Stimulated activated CD4-positive, alpha-beta T cell treated with anti-CD3 and anti-CD28 coated beads, Interleukin-1b, Interleukin-23, amount 100 ng/mL, for 1 hour (primary cell): ENCODE measurements at places on chromosomes 3 and 15.

DNA sequence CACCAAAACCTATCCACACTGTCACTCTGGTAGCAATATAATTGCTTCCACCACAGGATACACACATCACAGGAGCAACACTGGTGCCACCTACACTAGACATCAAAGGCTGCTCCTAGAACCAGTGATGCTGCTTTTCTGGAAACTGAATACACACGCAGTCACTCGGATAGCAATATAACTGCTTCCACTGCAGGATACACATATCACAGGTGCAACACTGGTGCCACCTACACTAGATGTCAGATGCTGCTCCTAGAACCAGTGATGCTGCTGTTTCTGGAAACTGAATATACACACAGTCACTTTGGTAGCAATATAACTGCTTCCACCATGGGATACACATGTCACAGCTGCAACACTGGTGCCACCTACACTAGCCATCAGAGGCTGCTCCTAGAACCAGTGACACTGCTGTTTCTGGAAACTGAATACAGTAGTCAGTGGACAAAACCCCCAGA, 6.9 kb upstream of the TNFSF10 start:
- no peak for DNase-seq

GRCh38 chr15:74312445-74313007, 54.9 kb downstream of the CYP11A1 start:
- DNase-seq = no peak

DNA sequence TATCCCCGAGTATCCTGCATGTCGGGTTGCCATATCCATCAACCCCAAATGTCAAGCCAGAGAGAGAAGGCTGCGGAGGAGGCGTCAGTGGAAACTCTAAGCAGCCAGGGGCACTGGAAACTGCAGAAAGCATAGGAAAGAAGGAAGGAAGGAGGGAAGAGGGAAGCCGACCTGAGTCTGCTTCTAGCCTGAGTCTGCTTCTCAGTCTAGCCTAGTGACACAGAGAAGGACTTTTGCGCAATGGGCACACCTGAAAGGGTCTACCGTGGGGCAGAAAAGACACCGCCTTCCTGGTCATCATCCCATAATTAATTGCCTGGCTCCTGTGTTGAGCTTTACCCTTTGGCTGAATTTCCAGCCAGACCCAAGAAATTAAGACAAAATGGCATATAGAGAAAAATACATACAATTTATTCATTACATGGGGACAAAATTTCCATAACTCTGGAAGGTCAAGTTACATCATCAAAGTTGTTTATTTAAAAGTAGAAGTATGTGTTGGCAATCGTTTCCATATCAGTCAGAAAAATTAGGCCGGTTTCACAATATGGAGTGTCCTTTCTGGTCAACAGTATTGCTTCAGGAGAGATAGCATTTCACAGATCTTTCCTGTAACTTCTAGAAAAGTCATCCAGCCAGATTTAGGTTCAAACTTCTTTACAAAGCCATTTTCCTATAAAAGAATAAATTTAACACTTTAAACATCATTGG, 10.3 kb downstream of the BCL2A1 start:
- no peak for DNase-seq

DNA sequence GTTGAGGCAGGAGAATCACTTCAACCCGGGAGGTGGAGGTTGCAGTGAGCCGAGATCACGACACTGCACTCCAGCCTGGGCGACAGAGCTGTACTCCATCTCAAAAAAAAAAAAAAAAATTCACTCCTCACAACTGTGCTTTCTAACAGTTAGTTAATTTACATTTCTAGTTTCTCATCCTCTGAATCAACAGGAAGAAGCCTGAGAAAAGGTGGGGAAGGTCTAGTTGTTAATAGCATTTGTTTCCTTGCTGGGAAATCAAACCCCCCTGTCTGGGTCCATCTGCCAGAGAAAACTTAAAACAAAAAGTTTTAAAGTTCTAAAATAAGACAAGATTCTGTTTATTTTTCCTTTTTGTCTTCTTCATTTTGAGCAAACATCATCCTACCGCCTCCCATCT, 62.3 kb downstream of the TMEM39A start:
- no peak for DNase-seq

DNA sequence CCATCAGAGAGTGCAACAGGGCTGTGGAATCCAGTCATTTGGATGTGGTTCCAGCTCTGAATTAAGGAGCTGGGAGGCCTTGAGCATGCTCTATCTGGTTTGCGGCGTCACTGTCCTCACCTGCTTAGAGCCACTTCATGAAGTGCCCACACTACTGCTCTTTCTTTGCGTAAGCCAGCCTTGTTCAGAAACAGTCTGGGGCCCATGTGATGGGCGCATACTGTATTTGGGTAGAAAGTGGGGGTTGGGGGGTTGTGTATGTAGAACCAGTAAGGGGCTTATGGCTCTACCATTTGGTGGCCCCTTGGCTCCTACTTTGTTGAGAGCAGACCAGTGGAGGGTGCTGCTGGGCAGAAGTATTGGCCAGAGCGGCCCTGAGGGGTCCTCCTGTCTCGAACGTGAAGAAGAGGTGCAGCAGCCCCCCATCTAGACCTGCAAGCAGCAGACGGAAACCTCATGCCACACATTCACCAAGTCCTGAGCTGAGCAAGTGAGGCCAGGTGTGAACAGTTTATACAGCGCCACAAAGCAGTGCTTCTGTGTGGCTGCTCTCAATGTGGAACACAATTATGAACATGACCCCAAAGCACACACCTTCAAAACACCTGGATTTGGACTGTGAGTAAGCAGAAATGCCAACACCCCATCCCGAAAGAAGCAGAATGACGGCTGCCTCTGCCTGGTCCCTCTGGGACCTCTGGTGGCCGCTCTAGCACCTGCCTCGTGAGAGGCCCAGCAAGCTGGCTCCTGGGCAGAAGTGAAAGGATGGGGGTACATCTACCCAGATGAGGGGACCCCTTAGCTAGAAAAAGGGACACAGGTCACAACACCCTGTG, 26.6 kb downstream of the SRPRB start:
- no peak for DNase-seq

- DNase-seq = no peak
These were observed 175.1 kb upstream of the KBTBD8 start for GRCh38 chr3:66823009-66823397.

DNA sequence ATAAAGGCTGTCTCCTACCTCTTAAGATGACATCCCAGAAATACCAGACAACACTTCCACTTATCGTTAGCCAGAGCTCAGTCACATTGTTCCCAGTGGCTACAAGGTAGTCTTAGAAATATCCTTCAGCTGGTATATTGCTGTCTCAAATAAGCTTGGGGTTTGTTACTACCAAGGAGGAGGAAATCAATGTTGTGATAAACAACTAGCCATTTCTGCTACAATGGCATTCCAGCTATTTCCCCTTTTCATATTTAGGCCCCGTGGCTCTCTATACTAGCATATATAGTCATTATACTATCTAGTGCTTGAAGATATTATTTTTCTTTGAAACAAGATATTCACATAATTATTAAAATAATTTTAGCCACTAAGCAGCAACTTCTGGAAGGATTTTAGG, 56.5 kb downstream of the VPS8 start:
- DNase-seq = no peak

DNA sequence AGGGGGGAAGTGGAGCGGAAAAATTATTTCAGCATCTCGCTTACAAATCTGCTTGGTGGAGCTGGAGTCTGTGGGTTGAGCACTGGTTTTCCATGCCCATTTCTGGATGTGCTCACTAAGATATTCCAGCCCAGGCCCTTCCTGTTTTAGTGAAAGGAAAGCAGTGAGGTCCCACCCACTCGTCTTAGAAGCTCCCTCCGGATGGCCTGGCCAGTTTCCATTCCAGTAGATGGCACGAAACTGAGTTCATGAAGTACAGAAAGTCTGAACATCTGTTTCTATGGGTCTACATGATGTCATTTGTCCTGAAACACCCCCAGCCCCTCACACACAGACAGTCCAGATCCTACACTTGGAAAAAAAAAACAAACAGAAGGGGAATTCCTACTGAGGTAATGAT, 31.9 kb upstream of the THSD4 start:
- no peak for DNase-seq

- no peak for DNase-seq
These were observed 377.3 kb downstream of the EPHB1 start for GRCh38 chr3:135172191-135172869.

- no peak for DNase-seq
These were observed 2.9 kb downstream of the HACD3 start for GRCh38 chr15:65533057-65533756.

DNA sequence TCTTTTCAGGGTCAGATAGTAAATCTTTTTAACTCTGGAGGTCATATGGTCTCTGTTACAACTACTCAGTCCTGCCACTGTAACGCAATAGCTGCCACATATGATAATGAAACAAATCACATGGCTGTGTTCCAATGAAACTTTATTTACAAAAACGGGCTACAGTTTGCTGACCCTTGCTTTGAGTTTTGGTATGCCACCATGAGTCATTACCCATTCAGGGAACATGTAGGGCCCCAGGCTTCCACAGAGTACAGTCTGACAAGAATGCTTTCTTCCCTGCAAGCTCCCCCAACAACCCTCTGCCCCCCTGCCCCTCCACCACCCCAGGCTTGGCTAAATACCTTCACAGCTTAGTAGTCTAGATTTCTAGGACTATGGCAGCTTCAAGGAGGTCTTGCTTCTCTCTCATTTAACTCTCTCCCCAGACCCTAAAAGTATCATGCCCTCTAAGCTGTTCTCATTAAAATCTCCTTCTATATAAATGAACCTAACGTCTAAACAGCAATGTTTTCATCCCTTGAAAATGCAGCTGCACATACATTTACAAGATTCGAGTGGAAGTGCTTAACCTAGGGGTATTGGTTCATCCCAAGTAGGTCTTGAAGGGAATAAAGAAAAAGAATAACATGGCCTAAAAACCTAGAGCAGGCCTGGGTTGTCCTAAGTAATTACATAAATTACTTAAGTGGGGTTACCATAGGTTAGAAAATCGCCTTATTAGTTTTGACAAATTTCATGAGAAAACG, 117.8 kb upstream of the PRICKLE2 start:
- no peak for DNase-seq

DNA sequence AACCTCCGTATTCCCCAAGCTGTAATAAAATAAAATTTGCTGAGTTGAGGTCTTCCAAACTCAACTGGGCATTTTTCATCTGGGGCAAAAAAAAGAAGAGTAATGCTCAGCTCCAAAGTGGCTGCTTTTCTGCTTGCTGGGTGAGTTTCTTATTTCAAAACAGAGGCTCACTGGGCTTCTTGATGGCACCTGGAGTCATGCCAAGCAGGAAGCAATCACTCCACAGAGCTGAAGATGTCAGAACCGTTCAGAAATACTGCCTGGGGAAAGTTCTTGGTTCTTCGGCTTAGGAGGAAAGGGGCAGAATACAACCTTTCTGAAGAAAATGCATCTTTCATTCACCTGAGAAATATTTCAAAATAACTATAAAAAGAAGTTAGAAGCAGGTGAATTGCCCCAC, 4.1 kb downstream of the CCR9 start:
- DNase-seq = no peak

DNA sequence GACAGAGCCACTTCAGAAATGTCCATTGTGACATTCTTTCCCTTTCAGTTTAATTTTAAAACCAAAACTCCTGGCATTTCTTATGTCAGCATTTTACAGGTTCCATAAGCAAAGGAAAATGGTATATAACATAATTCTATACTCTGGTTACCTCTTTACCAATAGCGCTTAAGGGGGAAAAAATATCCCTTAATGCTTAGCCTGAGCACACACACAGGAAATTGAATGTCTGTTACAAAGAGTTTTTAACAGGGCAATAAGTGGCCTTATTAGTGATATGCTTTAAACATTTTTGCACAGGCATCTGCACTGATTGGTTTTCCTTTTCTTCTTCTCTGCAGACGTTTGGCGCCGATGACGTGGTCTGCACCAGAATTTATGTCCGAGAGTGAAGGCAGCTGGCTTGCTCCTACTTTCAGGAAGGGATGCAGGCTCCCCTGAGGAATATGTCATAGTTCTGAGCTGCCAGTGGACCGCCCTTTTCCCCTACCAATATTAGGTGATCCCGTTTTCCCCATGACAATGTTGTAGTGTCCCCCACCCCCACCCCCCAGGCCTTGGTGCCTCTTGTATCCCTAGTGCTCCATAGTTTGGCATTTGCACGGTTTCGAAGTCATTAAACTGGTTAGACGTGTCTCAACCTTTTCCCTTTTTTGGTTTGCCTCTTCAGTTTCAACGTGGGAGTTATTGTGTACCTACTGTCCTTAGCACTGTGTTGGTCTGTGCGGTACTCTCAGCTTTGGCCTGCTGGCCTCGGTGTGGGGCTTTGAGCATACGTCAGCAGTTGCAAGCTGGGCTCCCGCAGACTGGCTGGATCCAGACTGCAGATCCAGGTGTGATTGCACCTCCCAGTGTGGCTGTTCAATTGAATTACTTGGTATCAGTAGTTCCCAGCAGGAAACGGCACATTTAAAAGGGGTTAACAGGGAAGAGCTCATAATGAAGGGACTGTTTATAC, 7.7 kb downstream of the CRABP1 start:
- DNase-seq = no peak

- no peak for DNase-seq
These were observed 133.2 kb downstream of the SLC25A26 start for GRCh38 chr3:66354001-66354400.

- DNase-seq = no peak
These were observed 803 bp upstream of the B3GNT5 start for GRCh38 chr3:183252118-183252782.

- no peak for DNase-seq
These were observed 97.2 kb downstream of the CLDN1 start for GRCh38 chr3:190224863-190225692.

DNA sequence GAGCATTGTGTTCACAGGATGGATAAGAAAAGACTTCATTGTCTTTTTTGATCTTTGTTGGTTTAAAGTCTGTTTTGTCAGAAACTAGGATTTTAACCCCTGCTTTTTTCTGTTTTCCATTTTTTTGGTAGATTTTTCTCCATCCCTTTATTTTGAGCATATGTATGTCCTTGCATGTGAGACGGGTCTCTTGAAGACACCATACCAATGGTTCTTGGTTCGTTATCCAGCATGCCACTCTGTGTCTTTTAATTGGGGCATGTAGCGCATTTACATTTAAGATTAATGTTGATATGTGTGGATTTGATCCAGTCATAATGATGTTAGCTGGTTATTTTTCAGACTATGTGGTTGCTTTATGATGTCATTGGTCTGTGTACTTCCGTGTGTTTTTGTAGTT, 687.0 kb downstream of the NAALADL2 start:
- no peak for DNase-seq

- DNase-seq = no peak
These were observed 41.5 kb upstream of the MFGE8 start for GRCh38 chr15:88954431-88955277.

DNA sequence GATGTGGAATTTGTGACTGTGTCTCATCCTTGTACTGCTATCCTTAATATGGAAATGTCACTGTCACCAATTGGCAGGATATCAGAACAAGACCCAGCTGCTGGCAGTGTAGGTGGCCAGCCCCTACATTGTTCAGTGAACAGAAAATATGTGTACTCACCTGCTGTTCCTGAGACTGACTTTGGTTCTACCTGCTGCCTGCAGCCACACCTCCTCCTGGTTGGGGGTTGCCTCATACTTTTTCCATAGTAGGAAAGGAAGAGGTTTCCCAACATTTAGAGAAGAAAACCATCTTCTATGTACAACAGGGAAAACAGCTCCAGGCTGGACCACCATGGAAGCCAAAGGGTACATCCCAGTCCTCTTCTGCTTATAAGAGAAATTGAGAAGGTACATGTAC, 35.9 kb downstream of the SLC12A1 start:
- no peak for DNase-seq
